NCI-H1092 (cell line): ENCODE measurements at places on chromosomes 4 and X.

DNA sequence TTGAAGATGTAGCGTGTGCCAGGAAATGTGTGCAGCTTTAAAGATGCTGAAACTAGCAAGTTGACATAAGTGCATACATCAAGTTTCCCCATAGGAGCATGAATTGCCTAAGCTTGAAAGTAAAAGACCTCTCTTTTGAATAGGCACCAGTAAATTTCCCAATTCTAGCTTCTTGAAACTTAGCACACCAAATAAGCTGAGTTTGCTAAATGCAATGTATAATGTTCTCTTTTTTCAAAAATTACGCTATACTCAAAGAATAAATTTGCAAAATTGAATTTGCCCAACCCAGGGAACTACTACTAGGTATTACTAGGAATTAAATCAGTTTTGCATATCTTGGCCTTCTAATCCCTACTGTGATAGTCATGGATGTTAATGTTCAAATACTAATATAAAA lies 923.9 kb upstream of the LCORL start:
- DNase-seq = no peak

- DNase-seq = no peak
These were observed 567.9 kb downstream of the EPHA5 start for GRCh38 chr4:65102419-65102818.

DNA sequence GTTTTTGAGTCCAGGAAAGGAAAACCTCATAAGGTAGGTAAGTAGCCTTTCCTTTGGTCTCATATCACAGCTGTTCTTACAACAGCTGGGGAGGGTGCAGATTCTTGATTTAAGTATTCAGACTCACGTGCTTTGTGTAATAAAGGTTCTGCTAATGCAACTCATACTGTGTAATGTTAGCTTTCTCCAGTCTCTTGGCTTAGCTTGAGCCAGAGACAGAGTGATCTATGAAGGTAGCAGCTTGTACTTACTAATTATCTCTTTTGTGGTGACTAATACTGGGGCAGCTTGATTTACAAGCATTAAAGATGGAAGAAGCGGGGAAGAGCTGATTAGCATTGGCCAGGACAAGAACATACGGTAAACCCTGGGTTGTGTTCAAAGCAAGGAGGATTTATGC lies 80.3 kb downstream of the LNX1 start:
- no peak for DNase-seq

DNA sequence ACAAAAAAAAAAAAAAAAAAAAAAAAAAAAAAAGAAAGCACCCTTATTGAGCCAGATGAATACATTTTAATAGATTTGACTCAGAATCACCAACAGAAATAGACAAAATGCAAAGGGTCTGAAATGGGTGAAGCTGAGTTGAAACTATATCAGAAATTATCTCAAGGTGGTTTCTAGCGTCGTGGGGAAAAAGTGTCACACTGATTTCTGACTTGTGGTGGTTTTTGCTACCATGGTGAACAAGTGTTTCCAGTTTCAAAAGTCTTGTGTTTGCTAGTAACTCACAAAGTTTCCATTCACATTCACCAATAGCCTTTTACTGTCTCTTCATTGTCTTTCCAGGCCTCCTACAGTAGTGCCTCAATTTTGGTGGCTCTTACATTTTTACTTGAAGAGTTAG lies 135.5 kb downstream of the ARHGAP24 start:
- DNase-seq = no peak

- DNase-seq = no peak
These were observed 117.5 kb downstream of the TSPAN7 start for GRCh38 chrX:38678821-38679220.

DNA sequence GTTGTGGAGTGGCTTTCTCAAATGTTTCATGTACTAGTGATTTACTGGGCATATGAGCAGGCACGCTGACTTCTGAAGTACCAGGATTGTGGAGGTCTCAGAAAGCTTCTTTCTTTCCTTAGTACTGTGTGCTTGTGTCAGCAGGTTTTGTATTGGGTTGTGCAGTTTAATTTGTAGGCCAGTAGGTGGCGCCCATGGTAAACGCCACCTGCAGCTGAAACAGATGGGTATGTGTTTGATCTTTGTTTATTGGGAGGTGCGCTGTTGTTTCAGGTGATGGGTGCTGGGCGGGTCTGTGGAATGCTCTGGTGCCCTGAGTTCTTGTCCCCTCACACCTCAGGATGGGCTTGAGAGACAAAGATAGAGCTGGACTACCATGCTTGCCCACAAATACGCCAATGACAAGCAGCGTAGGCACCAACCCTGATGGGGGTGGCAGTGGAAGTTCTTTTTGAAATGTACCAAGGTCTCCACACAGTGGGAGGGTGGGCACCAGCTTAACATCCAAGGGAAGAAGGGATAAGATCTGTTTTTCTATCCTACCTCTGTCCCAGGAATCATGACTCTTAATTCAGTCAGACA lies 141.5 kb downstream of the RPS6KA6 start:
- no peak for DNase-seq

- no peak for DNase-seq
These were observed 135.1 kb upstream of the MSX1 start for GRCh38 chr4:4724321-4724720.

GRCh38 chr4:146522869-146523205 lies 1.1 kb upstream of the SLC10A7 start:
- DNase-seq = no peak

DNA sequence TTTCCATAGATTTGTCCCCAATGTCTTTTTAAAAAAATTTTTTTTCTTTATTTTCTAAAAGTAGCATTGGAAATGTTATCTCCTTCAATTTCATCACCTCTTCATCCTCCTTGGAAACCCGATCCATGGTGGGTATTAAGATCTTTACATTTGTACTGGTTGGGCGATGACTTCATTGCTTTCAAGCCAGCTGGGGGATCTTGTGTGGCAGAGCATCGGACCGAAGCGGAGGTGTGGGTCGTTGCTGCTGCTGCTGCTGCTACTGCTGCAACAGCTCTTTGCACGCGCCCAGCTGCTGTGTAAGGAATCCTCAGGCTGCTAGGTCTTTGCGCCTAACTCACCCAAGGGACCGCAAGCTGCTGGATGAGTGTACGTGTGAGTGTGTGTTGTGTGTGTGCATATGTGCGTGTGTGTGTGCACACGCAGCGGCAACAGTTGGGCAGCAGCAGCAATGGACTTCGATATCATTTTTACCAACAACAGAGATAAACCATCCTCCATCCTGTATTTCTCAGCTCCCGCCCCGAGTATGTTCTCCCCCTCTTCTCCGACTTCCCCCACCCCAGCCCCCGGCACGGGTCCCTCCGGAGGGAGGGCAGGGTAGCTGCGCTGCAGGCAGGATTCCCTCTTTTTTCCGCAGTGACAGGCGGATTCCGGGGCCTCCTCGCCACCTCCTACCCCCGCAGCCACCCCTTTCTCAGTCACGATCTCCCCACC lies 768 bp upstream of the CDKL5 start:
- peak; percentile 7 for DNase-seq

DNA sequence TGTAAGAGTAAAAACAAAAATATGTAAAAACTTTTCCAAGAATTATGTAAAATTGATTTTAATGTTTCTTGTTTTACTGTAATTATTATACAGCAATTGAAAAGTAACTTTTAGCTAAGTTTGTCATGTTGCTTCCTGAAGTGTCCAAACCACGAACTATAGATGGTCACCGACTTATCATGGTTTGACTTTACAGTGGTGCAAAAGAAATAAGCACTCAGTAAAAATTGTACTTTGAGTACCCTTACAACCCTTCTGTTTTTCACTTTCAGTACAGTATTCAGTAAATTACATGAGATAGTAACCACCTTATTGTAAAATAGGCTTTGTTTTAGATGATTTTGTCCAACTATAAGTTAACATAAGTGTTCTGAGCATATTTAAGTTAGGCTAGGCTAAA lies 93.8 kb downstream of the SLC10A6 start:
- DNase-seq = no peak

DNA sequence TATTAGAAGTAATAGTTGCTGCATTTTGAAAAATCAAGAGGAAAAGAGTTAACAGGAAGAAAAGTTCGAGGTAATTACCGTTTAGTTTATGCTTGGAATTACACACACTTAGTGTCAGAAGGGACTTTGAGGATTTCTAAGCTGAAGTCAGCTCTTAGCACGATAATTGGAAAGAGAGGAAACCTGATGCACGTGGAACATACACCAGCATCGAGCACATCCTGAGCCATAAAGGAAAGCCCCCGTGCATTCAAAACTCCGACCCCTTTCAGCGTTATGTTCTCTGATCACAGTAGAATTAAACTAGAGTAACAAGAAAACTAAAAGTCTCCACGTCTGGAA lies 400 bp upstream of the PAQR3 start:
- DNase-seq = no peak

GRCh38 chrX:150329868-150330267 lies 33.2 kb upstream of the MAMLD1 start:
- DNase-seq = no peak

DNA sequence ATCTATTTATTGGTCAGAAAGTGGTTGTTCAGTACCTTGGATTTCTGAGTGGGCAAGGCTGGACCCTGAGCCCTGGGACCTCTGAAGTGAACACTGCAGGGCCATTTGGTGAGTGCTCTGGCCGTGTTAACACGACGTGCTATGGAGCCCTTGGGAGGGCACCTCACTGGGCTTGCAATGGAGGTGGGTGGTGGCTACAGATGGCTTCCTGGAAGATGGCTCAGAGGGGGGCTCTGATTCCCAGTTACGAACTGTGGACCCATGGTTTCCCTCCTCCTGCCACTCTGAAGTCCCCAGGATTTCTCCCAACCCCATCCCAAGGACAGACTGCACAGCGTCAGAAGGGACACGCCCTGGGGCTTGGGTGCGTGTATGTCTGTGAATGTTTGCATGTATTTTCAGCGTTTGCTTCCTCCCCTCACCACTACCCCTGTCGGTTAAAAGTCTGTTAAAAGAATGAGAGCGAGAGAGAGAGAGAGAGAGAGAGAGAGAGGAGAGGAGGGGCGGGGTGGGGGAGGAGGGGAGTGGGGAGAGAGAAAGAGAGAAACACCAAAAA lies 3.7 kb upstream of the RHOH start:
- DNase-seq = no peak

- DNase-seq = no peak
These were observed 8.7 kb downstream of the RPGR start for GRCh38 chrX:38318606-38319005.

DNA sequence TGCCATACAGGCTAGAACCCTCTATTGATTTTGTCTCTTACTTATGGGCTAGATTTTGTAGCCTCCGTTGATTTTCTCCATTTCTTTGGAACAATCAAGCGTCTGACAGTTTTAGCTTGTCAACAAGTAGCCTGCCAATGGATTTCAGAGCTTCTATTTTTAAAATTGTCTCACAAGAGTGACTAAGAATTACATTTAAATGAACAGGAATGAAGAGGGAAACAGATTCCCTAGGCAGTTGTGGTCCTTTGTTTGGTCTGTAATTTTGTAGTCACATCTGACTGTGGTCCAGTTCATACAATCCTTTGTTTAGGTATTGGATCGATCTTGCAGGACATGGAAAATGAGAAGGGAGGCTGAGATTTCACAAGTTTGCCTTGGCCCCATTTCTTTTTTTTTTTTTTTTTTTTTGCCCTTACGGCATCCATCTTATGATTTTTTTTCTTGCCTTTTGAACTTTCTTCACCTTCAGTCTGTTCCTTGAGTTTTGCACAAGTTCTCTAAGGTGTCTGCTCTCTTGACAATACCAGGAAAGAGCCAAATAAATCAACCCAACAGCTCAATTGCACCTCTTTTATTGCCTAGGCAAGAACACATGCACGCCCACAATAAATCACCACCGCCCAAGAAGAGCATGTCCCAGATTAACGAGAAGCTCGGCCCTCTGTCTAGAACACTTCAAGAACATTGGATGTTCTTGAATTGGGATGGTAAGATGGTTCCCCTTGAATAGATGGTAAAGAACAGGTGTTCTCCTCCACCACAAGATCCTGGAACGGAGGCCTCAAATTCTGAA lies 86.5 kb upstream of the EGFL6 start:
- DNase-seq = no peak

DNA sequence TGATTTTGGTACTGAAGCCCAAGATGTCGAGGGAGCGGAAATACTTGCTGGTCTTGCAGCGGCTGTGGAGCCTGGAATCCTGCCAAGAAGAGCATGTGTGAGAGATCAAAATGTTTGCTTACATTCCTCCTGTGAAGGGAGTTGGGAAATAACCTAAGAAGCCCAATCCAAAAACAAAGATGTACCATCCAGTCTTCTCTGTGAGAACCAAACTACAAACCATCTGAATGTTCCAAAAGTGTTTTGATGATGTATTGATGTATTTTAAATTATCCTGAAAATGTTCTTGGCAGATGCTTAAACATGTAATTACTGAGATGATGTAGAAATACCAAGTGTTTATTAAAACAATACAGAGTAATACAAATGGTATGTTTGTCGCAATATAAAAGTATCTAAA lies 10.1 kb upstream of the ADH1A start:
- no peak for DNase-seq

GRCh38 chrX:43655151-43656004 lies 721 bp upstream of the MAOA start:
- no peak for DNase-seq

DNA sequence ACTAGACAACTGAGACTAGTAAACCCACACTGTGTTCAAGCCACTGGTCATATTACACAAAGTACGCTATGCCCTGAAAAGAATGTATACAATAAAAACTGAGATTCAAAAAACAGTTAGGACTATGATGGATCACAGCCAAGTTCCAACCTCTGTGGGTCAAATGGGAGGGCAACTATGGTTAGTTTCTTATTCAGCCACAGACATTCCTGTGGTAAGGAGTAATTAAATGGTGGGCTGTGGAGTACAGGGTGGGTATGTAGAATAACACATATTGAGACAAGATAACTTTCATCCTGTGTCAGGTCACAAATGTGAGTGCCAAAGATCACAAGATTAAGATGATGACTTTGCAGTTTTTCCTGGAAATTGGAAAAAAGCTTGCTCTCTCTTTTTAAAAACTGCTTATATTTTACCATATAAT lies 167.2 kb downstream of the NPNT start:
- no peak for DNase-seq

GRCh38 chrX:129721870-129722269 lies 16.9 kb upstream of the XPNPEP2 start:
- DNase-seq = no peak
